Astrocyte (in vitro differentiated cells and primary cell): ENCODE measurements at places on chromosomes 3 and 15. TPM values are rescaled to one million over a fixed set of nuclear protein-coding genes. Genes with fewer than 3 reads are reported as not detected.

DNA sequence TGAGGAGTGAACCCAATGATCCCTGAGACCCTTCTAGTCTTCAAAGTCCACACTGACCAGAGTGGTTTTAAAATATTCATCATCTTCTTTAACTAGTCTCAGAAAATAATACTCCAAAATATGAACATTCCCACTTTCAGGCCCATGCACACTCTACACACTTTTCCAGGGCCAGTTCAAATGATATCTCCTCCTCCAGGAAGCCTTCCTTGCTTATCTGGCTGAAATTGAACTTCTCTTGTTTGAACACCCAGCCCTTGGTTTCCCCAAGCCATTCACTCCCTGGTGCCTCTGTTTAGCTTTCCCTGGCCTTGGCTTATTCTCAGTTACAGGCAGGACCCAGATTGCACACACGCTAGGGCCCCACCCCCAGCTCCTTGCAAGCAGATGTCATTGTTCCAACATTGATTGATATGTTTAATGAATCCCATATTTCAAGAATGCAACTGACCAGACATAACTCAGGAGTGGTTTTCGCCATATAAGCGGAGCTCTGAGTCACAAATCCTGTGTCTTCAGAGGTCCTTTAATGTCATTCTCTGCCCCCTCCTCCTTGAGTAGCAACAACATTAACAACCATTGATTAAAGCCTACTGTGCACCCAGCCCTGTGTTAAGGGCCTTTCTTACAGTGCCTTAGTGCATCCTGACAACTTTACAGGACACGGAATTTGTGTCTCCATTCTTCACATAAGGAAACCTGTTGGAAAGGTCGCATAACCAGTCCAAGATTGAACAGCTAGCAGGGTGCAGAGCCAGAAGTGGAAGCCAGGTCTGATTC, 2.1 kb downstream of the ITGA11 start:
- no peaks in the 10 kb centered on the region for H3K36me3 ChIP-seq
- H3K27me3 ChIP-seq, result peaks cover 17% of the 10 kb centered on the region
- H3K27ac ChIP-seq, result peak overlapping the region; percentile 62
- peaks cover 44% of the 10 kb centered on the region for H3K4me1 ChIP-seq

DNA sequence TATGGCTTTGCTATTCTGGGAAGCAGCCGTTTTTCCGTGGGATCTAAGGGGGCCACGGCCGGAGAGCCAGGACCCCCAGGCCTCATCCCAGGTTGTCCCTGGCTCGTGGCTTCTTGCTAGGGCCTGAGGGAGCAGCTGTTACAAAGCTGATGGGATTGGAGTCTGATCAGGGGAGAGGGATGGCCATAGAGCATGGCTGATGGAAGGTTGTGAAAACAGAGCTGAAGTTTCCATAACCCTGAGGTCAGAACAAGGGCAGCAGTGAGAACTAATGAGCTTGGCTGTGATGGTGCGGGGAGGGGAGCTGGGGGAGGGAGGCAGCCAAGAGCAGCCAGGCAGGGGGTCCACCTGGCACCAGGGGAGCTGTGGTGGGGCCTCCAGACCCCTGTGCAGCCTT, 63.0 kb downstream of the LINGO1 start:
- H3K4me3 ChIP-seq, result no peak overlapping the region
- H3K27me3 ChIP-seq, result peaks cover 9% of the 10 kb centered on the region
- H3K27ac ChIP-seq, result no peak overlapping the region
- no peak for DNase-seq
- peaks cover 7% of the 10 kb centered on the region for H3K4me1 ChIP-seq

- H3K27me3 ChIP-seq, result no peaks in the 10 kb centered on the region
- no peak overlapping the region for H3K27ac ChIP-seq
- H3K36me3 ChIP-seq, result no peaks in the 10 kb centered on the region
- no peak overlapping the region for H3K4me3 ChIP-seq
Observed at GRCh38 chr15:90055182-90055581, 47.1 kb downstream of the IDH2 start.

The TAGLN3 gene
- 7.9 and 8.7 TPM in 2 replicates for total RNA-seq

DNA sequence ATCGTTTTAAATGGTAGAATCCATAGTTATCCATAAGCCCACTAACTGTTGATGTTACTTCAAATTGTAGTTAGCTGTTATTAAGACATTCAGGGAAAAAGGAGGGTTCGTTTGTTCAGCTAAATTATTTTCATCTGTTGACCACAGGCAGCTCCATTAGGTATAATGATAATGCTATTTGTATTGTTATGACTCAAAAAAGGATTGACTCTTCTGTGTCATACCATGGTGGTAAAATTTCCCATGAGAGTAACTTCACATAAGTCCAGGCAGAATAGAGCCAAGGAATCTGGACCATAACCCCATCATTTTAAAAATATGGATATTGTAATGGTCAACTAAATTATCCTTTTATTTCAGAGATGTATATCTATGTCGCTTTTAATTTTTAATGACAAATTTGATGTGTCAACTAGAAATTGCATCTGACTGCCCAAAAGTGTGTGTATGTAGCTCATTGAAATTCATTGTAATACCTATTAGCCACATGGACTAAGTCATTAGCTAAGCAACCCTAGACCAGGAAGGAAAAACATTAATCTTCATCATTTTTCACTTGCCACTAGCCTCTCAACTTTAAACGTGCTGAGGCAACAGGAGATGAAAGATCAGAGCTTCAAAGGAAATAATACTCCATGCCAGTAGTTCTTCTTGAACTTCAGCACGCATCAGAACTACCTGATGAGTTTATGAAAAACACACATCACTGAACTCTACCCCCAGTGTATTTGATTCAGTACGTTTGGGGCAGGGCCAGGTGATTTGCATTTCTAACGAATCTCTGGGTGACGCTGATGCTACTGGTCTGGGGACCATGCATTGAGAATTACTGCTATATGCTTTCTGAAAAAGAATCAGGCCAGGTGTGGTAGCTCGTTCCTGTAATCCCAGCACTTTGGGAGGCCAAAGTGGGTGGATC, 537.7 kb downstream of the UNC13C start:
- no peak overlapping the region for H3K27ac ChIP-seq
- DNase-seq, result no peak
- H3K4me1 ChIP-seq, result no peaks in the 10 kb centered on the region
- no peak overlapping the region for H3K4me3 ChIP-seq

The PLSCR2 gene
- not detected in 2 replicates for total RNA-seq

DNA sequence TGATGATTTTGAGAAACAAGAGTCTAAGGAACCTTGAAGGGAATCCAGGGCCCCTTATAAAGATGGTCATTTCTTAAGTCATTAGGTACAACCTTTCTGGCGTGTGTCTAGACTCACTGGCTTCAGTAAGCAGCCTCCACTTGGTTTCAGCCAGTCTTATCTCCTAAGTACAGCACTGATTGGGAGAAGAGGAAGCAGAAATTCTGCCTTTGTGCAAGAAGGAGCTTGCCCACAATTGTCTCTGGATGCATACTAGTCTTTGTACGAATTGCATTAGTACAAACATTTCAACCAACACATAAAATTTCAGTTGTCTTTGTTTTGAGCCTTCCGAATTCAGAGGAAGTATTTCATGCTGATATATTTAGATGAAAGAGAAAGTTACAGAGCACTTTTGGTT, 139.4 kb downstream of the SLCO3A1 start:
- no peaks in the 10 kb centered on the region for H3K36me3 ChIP-seq
- H3K27ac ChIP-seq, result no peak overlapping the region

- H3K4me1 ChIP-seq, result peaks cover 13% of the 10 kb centered on the region
- H3K4me3 ChIP-seq, result no peak overlapping the region
- H3K36me3 ChIP-seq, result no peaks in the 10 kb centered on the region
- no peaks in the 10 kb centered on the region for H3K27me3 ChIP-seq
- H3K27ac ChIP-seq, result no peak overlapping the region
- no peak for DNase-seq
Observed at GRCh38 chr3:183310936-183311335, 57.9 kb downstream of the B3GNT5 start.

GRCh38 chr3:133273346-133273745, 126.5 kb upstream of the BFSP2 start:
- no peak overlapping the region for H3K4me3 ChIP-seq
- no peaks in the 10 kb centered on the region for H3K27me3 ChIP-seq
- H3K36me3 ChIP-seq, result no peaks in the 10 kb centered on the region
- no peak overlapping the region for H3K27ac ChIP-seq

- no peaks in the 10 kb centered on the region for H3K27me3 ChIP-seq
- peaks cover 5% of the 10 kb centered on the region for H3K4me1 ChIP-seq
- no peak overlapping the region for H3K4me3 ChIP-seq
Observed at GRCh38 chr3:87997966-87998365, 60.8 kb downstream of the CGGBP1 start.

GRCh38 chr3:143918848-143919247, 52.8 kb upstream of the DIPK2A start:
- no peaks in the 10 kb centered on the region for H3K4me1 ChIP-seq
- DNase-seq, result no peak
- H3K4me3 ChIP-seq, result no peak overlapping the region
- H3K27ac ChIP-seq, result no peak overlapping the region
- H3K27me3 ChIP-seq, result no peaks in the 10 kb centered on the region

GRCh38 chr3:162171970-162172369, 675.4 kb downstream of the OTOL1 start:
- DNase-seq, result peak; percentile 25
- H3K4me1 ChIP-seq, result no peaks in the 10 kb centered on the region
- H3K27me3 ChIP-seq, result no peaks in the 10 kb centered on the region
- H3K4me3 ChIP-seq, result no peak overlapping the region
- no peak overlapping the region for H3K27ac ChIP-seq

The RYR3 gene
- total RNA-seq, result 0.91 and 1.5 TPM in 2 replicates

The SGO1 gene
- 1.9 and 3.0 TPM in 2 replicates for total RNA-seq

GRCh38 chr3:169271936-169272335, 391.6 kb downstream of the MECOM start:
- no peaks in the 10 kb centered on the region for H3K27me3 ChIP-seq
- no peak overlapping the region for H3K4me3 ChIP-seq
- DNase-seq, result no peak
- H3K4me1 ChIP-seq, result no peaks in the 10 kb centered on the region
- no peaks in the 10 kb centered on the region for H3K36me3 ChIP-seq

DNA sequence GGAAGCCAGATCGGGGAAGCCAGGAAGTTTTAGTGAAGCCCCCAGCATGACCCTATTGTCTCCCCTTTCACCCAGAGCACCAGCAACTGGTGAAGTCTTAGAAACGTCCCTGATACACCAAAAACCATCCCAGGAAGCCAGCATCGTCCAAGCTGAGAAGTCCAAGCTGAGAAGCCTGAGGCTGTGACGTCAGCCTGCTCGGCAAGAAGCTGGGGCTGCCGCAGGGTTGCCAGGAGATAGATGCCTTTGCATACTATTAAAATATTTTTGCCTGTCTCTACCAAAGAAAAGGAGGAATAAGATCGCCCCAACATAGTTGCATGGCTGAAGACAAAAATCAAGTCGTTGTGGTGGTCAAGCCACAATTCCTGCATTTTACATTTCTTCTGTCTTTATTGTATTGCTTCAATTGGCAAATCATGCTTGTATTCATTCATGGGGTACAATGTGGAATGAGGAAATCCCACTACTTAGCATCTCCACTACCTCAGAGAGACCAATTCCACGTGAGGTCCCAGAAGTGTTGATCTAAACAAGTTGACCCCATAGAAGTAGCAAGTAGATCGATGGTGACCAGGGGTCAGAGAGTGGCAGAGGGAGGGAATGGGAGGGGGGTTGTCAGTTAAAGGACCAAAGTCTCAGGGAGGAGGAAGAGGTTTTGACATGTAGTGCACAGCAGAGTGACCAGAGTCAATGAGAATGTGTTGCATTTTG, 19.6 kb upstream of the EMC3 start:
- no peaks in the 10 kb centered on the region for H3K27me3 ChIP-seq
- H3K27ac ChIP-seq, result no peak overlapping the region
- H3K4me3 ChIP-seq, result no peak overlapping the region
- peaks cover 16% of the 10 kb centered on the region for H3K4me1 ChIP-seq
- H3K36me3 ChIP-seq, result peaks cover 3% of the 10 kb centered on the region
- DNase-seq, result no peak

The GOLGA6L7 gene
- total RNA-seq, result not detected in 2 replicates
